Activated CD4-positive, alpha-beta memory T cell treated with anti-CD3 and anti-CD28 coated beads, Interleukin-2, amount 10 ng/mL, durations not matched to agents 7 days and 5 days (primary cell): ENCODE measurements at places on chromosomes 5 and 9. TPM values are rescaled to one million over a fixed set of nuclear protein-coding genes. Genes with fewer than 3 reads are reported as not detected.
A peak's percentile ranks its signal among the peaks of the same experiment; 100 is the strongest.

The CMBL gene
- 2.0 TPM for total RNA-seq

The KCNV2 gene
- not detected for total RNA-seq

The TAF1L gene
- 0.05 TPM for total RNA-seq

The SELENOP gene
- 0.13 TPM for total RNA-seq

The SMIM3 gene
- total RNA-seq: 17.4 TPM

The LMBRD2 gene
- 13.2 TPM for total RNA-seq

The RANBP3L gene
- not detected for total RNA-seq

The PCDHGC4 gene
- total RNA-seq: not detected

The PALM2AKAP2 gene
- total RNA-seq: not detected

The NKD2 gene
- 3.7 TPM for total RNA-seq

DNA sequence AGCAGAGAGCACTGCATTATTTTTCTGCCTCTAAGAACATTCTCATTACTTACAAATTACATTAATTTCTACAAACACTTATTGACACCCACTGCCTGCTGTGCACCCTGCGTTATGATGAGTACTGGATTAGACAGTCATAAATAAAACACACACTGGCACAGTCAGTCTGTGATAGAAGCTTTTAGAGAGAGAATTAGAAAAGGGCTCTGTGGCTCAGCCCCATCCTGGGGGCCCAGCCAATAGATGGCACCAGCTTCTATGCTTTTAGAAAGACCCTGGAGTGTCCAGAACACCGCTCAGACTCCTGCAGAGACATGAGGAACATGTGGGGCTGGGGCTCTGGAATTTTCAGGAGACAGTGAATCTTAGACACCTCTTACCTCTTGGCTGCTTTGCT is 61.0 kb upstream of the RAPGEF1 start:
- H3K36me3 ChIP-seq: no peaks in the 10 kb centered on the region
- no peak overlapping the region for H3K27ac ChIP-seq
- peaks cover 11% of the 10 kb centered on the region for H3K27me3 ChIP-seq
- H3K4me1 ChIP-seq: no peaks in the 10 kb centered on the region
- H3K4me3 ChIP-seq: no peak overlapping the region

GRCh38 chr9:4325113-4325512 is 25.2 kb upstream of the GLIS3 start:
- no peaks in the 10 kb centered on the region for H3K4me1 ChIP-seq
- no peak overlapping the region for H3K4me3 ChIP-seq
- peaks cover 7% of the 10 kb centered on the region for H3K27me3 ChIP-seq
- no peaks in the 10 kb centered on the region for H3K36me3 ChIP-seq
- H3K27ac ChIP-seq: no peak overlapping the region

DNA sequence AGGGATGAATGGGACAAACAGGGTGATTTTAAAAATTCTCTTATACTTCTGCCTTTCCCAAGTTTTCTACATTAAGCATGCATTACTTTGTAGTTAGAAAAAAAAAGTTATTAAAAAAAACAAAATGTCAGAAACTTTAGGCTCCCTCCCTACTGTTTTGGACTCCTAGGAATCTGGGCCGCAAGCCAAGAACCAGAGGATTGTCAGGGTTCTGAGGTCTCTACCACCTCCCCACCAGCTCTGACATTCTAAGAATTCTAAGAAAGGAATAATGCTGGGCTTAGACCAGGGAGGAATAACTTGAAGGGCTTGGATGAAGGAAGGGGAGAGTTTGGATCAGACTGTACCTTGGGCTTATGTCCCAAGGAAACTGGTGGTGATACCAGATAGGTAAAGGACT is 1.1 kb upstream of the ARHGEF39 start:
- H3K27me3 ChIP-seq: no peaks in the 10 kb centered on the region
- H3K27ac ChIP-seq: peak overlapping the region; percentile 57
- H3K4me1 ChIP-seq: peaks cover 55% of the 10 kb centered on the region
- H3K4me3 ChIP-seq: peak overlapping the region; percentile 80
- DNase-seq: no peak

- no peaks in the 10 kb centered on the region for H3K27me3 ChIP-seq
- no peak overlapping the region for H3K27ac ChIP-seq
- H3K36me3 ChIP-seq: no peaks in the 10 kb centered on the region
- no peaks in the 10 kb centered on the region for H3K4me1 ChIP-seq
Observed at GRCh38 chr5:98398465-98398864, 375.0 kb upstream of the RGMB start.

DNA sequence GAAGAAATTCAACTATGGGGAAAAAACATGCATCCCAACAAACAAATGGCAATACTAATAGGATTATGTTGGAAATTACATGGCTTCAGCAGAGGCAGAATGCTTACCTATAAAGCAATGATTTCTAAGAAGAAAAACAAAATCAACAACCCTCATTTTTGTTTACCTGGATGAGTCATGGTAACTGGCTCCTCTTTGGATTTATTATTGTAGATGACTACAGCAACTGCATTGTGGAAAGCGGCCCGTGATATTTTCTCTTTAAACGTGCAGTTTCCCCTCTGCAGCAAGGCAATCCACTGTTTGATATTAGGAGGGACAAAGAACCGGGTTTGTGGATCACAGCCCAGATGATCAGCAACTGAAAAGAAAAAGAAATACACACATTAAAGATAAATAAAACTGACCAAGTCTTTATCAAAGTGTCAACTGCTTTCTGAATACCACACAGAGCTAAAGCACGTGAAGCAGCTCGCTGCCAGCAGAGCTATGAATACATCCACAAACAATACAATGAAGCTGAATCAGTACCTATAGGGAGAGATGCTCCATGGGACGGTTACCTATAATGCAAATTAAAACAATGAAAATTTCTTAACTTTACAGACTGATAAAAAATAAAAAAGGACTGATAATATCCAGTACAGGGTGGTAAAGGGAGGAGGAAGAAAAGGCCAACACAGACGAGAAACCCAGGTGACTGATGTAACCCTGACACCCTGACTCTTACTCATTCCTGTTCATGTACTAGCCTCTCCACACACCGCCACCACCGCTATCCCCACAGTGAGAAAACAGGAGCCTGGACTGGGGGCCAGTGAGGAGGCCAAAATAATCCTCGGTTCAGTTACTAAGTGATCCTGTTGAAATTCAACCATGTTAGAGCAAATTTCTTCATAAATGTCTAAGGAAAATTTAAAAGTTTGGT is 31.0 kb downstream of the RNF130 start:
- H3K27ac ChIP-seq: no peak overlapping the region
- no peak overlapping the region for H3K4me3 ChIP-seq
- no peaks in the 10 kb centered on the region for H3K27me3 ChIP-seq

GRCh38 chr9:107467416-107467815 is 22.2 kb downstream of the KLF4 start:
- no peaks in the 10 kb centered on the region for H3K36me3 ChIP-seq
- no peak overlapping the region for H3K27ac ChIP-seq
- DNase-seq: no peak

- H3K4me1 ChIP-seq: peaks cover 48% of the 10 kb centered on the region
- no peaks in the 10 kb centered on the region for H3K27me3 ChIP-seq
- H3K36me3 ChIP-seq: peaks cover 75% of the 10 kb centered on the region
- no peak overlapping the region for H3K4me3 ChIP-seq
- no peak for DNase-seq
Observed at GRCh38 chr5:80152778-80153177, 103.1 kb downstream of the SERINC5 start.

DNA sequence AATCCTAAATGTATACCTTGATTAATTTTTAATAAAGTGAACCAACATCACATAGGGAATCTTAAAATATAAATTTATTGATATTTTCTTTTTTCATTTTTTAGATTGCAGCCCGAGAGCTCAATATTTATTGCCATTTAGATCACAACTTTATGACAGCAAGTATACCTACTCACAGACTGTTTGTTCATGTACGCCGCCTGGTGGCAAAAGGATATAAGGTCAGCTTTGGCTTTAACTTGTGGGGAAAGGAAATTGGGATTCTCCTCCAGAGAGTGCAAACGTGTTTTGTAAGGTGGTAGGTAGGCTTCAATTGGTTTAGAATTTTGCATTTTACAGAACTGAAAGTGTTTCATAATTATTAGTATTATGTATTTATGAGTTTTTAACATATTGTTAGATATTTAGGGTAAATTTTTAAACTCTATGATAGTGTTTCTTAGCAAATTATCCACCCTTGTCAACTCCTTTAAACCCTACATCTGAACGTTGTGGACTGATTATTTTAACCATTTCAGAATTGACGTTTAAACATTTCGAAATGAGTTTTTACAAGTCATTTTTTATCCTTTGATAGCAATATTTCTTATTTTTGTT is 17.5 kb upstream of the DHFR start:
- H3K27me3 ChIP-seq: no peaks in the 10 kb centered on the region
- H3K4me3 ChIP-seq: no peak overlapping the region
- peaks cover 58% of the 10 kb centered on the region for H3K36me3 ChIP-seq
- DNase-seq: peak; percentile 76
- H3K4me1 ChIP-seq: peaks cover 10% of the 10 kb centered on the region

DNA sequence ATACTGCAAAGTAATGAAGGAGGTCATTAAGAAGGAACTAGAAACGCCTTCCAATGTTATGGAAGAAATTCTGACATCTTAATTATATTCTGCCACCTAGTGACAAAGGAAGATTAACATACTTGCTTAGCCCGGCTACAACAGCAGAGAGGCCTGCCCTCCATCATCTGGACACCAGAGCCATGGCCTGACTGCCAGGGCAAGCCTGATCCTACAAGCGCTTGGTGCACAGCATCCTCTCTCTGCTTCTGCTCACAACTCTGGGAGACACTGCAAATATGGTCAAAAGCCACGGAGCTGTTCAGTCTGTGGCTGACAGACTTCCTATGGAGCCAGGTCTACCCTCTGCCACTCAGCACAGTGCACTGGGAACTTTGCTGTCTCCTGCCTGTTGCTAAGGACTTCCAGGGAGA is 87.3 kb upstream of the SLC44A1 start:
- DNase-seq: peak; percentile 16
- no peak overlapping the region for H3K4me3 ChIP-seq
- no peaks in the 10 kb centered on the region for H3K4me1 ChIP-seq
- H3K27ac ChIP-seq: no peak overlapping the region
- H3K36me3 ChIP-seq: no peaks in the 10 kb centered on the region

DNA sequence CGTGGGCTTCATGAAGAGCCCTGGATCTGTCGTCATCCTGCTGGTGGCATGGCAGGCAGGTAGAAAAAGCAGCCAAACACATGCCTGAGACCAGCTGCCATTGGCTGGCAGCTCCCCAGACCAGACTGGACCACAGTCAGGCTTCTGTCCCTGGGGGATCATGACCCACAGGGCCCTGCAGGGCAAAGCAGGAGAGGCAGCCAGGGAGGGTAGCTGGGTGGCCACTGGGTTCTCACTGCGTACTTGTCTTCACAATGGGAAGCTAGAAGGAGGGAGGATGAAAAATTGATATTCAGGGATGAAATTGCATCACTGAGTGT is 67.8 kb upstream of the GARNL3 start:
- no peak for DNase-seq
- H3K27ac ChIP-seq: no peak overlapping the region
- peaks cover 9% of the 10 kb centered on the region for H3K4me1 ChIP-seq
- peaks cover 2% of the 10 kb centered on the region for H3K27me3 ChIP-seq
- no peaks in the 10 kb centered on the region for H3K36me3 ChIP-seq

GRCh38 chr5:131008329-131008728 is 156.7 kb downstream of the HINT1 start:
- no peak for DNase-seq
- H3K27me3 ChIP-seq: peaks cover 18% of the 10 kb centered on the region
- H3K4me3 ChIP-seq: no peak overlapping the region
- no peak overlapping the region for H3K27ac ChIP-seq
- no peaks in the 10 kb centered on the region for H3K36me3 ChIP-seq
- H3K4me1 ChIP-seq: no peaks in the 10 kb centered on the region

- no peak overlapping the region for H3K27ac ChIP-seq
- H3K4me1 ChIP-seq: peaks cover 18% of the 10 kb centered on the region
- peaks cover 13% of the 10 kb centered on the region for H3K36me3 ChIP-seq
- H3K4me3 ChIP-seq: no peak overlapping the region
- no peak for DNase-seq
Observed at GRCh38 chr9:137670391-137671195, 51.8 kb downstream of the EHMT1 start.

DNA sequence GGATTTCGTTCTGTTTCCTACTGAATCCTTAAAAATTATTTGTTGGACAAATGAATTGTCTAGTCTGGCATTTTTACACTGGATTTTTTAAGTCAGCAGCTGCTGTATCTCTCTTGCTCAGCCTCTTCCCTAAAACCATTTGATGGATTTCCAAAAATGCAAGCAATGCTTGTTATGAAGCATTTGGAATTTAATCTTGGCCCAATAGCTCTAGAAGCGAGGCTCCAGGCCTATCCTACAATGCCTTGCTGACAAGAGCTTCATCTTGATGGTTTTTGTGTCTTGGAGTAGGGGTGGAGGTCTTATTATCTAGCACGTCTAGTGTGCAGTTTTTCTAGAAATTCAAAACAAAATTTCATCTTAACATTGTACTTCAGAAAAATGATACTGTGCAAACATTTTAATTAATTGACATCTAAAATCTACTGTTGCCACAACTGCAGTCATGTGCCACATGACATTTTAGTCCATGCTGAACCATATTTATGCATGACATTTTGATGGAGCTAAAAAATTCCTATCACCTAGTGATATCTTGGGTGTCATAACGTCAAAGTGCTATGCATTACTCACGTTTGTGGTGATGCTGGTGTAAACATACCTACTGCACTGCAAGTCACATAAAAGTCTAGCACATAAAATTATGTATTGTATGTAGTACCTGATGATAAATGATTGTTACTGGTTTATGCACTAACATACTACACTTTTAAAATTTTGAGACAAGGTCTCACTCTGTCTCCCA is 5.9 kb upstream of the RAD23B start:
- H3K27ac ChIP-seq: no peak overlapping the region
- no peaks in the 10 kb centered on the region for H3K36me3 ChIP-seq
- no peak overlapping the region for H3K4me3 ChIP-seq
- no peak for DNase-seq

- H3K27ac ChIP-seq: no peak overlapping the region
- H3K36me3 ChIP-seq: no peaks in the 10 kb centered on the region
- H3K4me3 ChIP-seq: no peak overlapping the region
- no peaks in the 10 kb centered on the region for H3K27me3 ChIP-seq
Observed at GRCh38 chr9:134716067-134716466, 74.5 kb downstream of the COL5A1 start.

GRCh38 chr5:121199216-121199999 is 652.3 kb upstream of the FTMT start:
- H3K4me1 ChIP-seq: no peaks in the 10 kb centered on the region
- H3K36me3 ChIP-seq: no peaks in the 10 kb centered on the region
- no peak for DNase-seq
- no peaks in the 10 kb centered on the region for H3K27me3 ChIP-seq
- no peak overlapping the region for H3K27ac ChIP-seq

- no peak overlapping the region for H3K4me3 ChIP-seq
- no peaks in the 10 kb centered on the region for H3K27me3 ChIP-seq
- no peaks in the 10 kb centered on the region for H3K36me3 ChIP-seq
- no peaks in the 10 kb centered on the region for H3K4me1 ChIP-seq
Observed at GRCh38 chr5:53923961-53924360, 363.5 kb downstream of the NDUFS4 start.
